NCI-H2081 (cell line): ENCODE measurements at places on chromosomes 5 and 9.

DNA sequence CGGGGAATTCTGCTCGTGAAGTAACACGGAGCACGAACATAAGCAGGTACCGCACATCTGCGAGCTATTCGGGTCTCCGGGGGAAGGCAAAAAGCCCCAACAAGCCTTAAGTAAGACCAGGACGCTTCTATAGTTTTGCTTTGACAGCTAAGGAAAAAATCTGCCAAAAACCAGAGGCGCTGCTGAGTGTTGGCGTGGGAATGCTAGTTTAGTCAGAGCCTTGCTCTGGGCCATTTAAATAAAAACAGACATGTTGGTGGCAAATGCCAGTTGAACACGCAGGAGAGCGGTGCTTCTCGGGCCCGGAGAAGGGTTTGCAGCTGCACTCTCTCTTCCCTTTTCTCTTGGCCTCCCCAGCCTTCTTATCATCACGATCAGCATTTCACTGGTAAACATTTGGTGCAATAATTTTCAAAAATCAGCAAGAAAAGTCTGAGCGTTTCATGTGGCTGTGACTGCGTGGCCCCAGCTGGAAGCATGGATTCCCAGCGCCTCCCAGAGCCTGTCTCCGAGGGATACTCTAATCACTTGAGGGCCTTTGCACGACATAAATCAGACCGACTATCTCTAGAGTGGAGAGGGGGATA lies 6.4 kb upstream of the NOTCH1 start:
- no peak for DNase-seq

GRCh38 chr5:164600274-164600673 lies 1094.9 kb downstream of the MAT2B start:
- DNase-seq = no peak

DNA sequence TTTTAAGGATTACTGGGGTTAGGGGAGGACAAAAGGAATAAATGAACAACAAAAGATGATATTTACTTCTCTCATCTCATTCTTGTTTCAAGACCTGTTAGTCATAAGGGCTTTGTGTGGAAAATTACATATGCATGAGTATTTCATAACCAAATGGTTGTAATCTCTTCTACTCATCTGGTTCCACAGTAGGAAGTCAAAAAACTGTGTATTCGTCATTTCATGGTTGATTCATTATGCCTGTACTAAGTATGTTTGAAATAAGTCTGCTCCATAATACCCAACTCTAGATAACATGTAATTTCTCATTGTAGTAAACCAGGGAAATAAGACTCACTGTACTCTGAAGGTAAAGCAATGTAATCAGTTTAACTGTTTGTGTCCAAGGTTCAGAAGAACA lies 212.9 kb downstream of the ARRDC3 start:
- no peak for DNase-seq

GRCh38 chr5:68217528-68217927 lies 2.0 kb downstream of the PIK3R1 start:
- no peak for DNase-seq

DNA sequence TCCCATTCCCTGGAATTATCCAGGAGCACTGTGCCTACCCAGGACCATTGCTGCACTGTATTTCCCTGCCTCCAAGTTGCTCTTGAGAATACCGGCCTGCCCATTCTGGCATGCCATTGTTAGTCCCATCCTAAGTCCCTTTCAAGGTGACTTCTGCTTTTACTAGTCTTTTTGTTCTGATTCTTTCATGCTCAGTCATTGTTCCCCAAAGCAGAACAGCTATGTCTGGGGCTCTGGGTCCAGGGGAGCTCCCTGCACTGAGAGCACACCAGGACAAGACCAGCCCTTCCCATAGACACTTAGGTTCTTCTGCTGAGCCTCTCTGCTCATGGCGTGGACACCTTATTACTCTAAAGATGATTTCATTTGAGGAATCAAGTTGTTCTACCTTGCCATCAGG lies 388.9 kb upstream of the KLF4 start:
- no peak for DNase-seq

- DNase-seq = peak; percentile 30
Measured at GRCh38 chr9:136327304-136327974, at the start of gene GPSM1. Gene GPSM1, plus strand, starts transcription at chr9:136327539. Its CDS starts 157 bp downstream, at chr9:136327696.

GRCh38 chr5:133818869-133819600 lies 149.4 kb downstream of the C5orf15 start:
- no peak for DNase-seq

DNA sequence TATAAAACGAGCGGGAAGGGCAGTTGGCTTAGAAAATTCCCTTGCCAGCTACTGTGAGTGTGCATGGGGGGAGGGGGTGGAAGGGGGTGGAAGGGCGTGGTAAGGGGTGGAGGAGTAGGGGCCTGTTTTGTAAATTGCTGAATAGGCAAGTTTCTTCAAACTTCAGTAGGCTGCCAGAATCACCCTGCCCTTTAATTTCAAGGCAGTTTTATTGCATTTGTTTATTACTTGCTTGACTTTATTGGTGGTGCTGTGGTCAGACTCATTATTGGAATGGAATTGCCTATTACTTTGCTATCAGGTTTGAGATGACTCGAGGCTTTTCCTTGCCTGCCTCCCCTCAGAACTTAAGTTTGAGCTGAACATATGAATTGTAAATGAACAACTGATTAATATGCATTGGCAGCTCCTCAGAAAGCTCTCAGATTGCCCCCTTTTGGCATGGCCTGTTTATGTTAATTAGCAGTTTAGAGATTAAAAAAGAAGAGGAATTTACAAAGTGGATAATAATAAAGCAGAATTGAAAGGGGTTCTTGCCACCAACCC lies 76.0 kb downstream of the SEMA6A start:
- no peak for DNase-seq

- DNase-seq = no peak
Measured at GRCh38 chr9:32136700-32137339, 247.6 kb upstream of the ACO1 start.

DNA sequence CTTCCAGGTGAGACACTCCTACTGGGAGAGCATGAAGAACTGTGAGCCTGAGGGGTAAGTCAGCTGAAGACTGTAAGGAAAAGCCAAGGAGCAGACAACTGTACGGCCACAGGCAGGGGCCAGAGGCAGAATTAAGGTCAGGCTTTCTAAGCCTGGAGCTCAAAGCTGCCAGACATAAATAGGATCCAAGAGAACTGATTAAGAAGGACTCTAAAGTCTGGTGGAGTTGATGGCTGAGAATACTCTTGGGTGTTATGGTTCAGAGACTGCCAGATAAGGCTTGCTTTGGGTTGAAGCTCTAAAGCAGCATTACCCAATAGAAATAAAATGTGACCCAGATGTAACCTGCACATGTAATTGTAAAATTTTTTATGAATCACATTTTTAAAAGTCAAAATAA lies 12.2 kb downstream of the PDE8B start:
- no peak for DNase-seq

GRCh38 chr5:177065491-177065890 lies 21.2 kb upstream of the FGFR4 start:
- no peak for DNase-seq

DNA sequence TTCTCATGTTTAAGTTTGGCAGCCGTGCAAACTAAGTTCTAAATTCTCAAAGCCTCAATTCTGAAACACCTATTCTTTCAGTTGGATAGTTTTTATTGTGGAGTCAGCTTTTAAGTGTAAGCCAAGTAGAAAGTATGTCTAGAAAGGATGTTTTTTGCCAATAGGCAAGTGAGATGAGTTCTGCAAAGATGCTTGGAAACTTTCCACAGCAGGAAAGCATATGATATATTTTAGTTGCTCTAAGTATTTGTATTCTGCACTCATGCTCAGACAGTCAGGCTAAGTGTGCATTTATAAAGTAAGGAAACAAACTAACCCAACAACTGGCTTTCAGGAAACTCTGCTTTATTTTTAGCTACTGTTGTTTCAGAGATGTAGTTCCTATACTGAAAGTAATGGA lies 67.3 kb upstream of the CDH18 start:
- DNase-seq = no peak

GRCh38 chr5:45089870-45090269 lies 281.1 kb downstream of the MRPS30 start:
- DNase-seq = no peak

DNA sequence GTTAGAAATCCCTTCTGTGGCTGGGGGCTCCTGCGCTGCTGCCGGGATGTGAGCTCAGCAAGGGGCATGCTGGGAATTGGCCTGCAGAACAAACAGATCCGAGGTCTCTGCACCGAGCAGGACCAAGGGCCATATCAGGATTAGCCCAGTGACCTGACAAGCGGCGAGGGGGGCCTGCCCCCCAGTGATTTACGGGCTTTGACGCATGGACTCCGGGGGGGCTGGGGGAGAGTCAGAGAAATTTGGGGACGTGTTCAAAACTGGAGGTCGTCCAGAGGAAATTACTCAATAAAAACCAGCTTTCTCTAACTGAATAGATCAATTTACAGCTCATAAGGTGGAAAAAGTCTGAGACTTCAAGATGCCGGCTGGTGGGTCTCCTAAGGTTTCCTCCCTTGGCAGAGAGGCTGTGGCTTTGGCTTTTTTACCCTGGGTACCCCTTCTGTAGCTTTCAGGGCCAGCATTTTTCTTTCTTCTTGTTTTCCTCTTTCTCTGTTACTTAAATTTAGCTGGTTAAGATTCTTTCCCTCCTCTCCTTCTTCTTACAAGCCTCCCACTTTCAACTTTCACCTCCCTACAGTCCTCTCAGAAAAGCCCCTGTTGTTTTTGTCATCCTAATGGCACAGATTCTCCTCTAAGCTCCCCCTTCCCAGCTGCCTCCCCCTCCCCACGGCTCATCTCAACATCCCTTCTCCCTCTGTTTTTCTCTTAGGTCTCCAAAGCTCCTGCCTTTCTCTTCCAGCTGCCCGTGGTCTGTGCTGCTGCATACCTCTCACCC lies 551.0 kb downstream of the CCDC171 start:
- DNase-seq = no peak

DNA sequence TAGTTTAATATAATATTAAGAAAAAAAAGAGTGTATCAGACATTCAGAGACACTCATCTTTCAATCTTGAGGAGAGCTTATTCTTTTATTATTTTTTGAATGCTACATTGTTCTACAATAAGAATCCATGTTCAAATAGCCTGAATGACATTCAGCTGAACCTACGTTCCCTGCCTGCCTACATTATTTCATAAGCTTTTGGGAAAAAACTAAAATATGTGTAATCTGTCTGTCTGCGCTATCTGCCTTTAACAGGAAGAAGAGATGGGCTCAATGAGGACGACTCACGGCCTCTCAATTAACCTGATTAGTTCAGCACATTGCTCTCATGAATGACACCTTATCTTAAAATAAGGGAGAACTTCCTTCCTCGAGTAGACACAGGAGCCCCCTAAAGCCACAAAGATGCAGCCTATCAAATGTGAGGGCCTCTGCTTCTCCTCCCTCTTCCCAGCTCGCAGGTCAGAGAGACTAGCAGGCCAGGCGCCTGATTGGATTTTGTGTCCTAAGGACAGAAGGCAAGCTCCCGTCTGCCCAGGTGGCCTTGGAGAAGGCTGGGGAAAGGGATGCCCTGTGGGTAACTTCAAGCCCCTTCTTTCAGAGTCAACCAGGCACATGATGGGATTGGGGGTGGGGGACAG lies 37.8 kb downstream of the EBF1 start:
- peak; percentile 15 for DNase-seq

DNA sequence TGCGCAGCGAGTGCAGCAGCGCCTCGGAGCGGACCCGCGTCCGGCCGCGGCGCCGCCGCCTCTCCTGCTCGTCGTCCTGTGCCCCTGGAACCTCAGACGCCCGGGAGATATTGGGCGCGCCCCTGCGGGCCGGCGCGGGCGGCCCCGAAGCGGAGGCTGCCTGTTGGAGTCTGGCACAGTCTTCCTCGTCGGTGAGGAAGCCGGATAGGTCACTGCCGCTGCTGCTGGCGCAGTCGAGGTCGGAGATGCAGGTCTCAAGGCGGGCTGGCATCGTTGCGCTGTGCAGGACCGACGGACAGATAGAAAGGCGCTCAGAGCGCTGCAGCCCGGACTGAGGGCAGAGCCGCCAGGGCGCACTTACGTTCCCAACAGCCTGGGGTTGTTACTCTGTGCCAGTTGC lies 344 bp downstream of the NEUROG1 start:
- no peak for DNase-seq

DNA sequence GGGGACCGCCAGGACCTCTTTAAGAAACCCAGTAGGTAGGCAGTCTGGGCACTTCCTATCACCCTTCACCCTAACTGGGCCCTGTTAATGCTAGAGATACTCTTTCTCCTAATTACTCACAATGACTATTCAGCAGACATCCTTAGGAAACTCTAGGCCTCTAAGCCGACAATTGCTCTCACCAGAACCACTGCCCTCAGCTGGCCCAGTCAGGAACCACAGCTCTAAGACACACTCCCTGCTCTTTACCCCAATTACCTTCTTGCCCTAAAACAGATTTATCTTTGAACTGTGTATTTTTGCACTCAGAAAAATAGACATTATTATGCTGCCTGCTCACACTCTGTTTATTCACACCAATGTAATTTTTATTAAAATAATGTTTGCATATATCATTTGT lies 432.6 kb upstream of the SLC30A5 start:
- DNase-seq = no peak

GRCh38 chr9:137762414-137763061 lies 115.0 kb upstream of the CACNA1B start:
- no peak for DNase-seq

DNA sequence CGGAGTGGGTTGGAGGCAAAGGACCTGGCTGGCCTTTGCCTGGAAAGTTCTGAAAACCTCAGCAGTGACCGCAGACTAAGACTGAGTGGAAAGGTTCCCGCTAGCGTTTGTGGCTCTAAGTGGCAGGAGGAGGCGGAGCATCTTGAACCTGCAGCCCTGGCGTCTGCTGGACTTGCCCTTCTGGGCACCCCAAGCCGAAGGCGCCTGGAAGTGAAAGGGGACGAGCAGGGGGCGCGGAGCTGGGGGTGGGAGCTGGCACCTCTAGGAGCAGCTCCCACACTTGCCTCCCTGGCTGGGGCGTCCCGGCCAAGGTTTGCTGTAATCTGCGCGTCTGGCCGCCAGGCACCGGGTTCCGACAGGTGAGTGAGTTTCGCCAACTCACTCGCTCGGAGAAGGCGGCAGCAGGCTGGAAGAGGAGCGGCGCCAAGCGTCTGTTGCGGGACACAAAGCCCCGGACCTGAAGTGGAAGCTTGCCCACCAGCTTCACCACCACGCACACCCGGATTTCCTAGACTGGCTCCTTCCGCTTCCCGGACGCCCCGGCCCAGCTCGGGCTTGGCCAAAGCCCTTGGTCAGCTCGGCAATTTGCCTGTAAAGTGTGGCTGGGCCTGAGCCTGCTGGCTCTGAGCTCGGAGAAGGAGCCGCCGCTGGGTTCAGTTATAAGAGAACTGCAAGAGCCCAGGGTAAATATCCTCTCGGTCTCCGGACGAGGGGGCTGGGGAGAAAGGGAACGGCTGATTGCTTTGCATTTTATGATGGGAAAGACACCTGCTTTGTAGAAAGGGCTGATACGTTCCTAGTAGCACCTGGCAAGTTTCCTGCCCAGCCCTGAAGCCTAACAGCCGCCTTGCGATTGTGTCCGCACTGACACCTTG lies at the start of gene GNA14:
Gene GNA14 (minus strand): TSS at position 89 of the 875 bp plus-strand sequence. CDS start 529 bp downstream, outside the sequence.
- no peak for DNase-seq

- no peak for DNase-seq
Measured at GRCh38 chr9:85038061-85038460, 368.5 kb downstream of the NTRK2 start.
